Cerebellar cortex (tissue), 1 donor: ENCODE measurements at places on chromosomes 1 and 21.

DNA sequence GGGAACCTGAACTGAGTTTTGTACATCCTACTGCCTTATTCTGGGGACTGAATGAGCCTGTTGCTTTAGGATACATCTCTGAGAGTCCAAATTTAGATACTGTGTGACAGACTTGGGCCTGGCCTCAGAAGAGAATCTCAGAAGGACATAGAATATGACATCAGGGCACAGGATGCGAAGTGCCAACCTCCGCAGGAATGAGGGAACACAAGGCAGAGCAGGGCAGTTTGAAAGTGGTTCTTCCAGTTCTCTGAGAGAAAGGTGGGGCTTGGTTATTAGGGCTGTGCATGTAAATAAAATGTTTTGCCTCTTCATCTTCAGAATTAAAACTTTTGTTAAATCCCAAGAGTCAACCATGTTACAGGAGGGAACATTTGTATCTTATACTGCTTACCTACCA, 23.1 kb downstream of the TRAF5 start:
- no peak for DNase-seq

DNA sequence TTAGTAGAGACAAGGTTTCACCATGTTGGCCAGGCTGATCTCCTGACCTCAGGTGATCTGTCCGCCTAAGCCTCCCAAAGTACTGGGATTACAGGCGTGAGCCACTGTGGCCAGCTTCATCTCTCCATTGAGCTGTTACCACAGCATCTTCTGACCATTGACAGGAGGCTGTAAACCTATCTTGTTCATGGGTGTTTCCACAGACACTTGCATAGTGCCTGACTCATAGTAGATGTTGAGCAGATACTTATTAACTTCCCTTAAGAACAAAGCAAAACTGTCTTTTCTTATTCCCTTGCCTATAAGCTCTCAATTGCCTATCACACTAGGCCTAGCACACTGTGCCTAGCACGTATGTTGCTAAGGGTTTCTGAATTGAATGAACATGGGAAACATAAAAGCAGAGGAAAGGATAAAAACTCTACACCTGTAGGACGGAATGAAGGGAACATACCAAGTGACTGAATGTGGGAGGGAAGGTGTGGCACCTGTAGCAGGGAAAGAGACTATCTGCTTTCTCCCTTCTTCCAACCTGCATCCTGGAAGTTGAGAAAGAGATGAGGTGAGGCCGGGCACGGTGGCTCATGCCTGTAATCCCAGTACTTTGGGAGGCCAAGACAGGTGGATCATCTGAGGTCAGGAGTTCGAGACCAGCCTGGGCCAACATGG, 1.2 kb upstream of the C1orf54 start:
- no peak for DNase-seq

GRCh38 chr1:245615001-245615400, 460.2 kb downstream of the KIF26B start:
- DNase-seq: no peak

DNA sequence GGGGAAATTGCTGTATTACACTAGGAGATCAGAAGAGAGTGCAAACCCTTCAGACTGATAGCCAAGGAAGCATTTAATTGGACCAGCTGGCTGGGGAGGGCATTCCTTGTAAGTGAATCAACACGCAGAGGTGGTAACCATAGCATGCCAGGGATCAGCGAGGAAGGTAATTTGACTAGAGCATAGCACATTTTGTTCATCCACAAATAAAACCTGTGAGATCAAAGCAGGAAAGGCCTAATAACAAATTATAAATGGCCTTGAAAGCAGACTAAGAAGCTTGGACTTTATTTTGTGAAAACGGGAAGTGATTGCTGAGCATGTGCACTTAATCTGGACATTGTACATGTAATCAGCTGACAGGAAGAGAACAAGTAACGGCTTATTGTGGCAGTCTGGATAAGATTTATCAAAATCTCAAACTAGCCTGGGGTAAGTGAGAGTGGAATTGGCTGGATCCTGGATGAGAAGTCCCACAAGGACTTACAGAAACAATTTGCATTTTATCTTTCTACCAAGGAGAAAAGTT, 11.7 kb upstream of the CD55 start:
- peak; percentile 40 for DNase-seq

DNA sequence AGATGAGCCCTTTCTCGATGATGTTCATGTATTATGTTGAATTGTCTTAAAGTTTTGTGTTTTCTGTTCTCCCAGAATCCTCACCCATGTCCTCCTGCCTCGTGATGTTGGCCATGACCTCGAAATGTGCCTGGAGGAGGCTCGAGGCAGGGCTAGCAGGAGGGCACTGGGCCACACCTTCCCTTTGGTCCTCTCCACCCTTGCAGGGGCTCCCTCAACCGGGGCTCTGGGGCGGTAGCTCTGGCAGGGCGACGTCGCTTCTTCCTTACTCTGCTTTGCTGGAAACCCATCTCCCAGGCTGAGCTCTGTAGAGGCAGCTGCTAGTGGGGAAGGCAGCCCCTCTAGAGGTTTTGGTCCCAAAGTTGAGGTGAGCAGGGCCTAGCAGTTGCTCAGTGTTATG, 14.3 kb downstream of the TFF3 start:
- no peak for DNase-seq

DNA sequence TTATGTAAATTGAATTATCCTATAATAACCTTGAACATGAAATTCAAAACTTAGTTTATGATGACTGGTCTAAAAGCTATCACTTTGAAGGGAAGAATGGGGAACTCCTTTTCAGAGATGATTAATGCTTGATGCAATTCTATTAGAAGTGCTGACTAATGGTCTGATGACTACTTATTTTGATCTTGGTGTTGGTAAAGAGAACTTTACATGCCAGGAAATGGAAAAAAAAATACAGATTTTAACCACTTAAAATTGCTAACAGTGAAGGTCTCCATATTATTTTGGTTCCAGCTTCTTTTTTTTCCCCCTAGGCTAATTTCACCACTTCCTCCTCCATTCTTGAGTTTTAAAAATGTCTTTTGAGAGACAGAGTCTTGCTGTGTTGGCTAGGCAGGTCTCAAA, 22.9 kb downstream of the S1PR1 start:
- no peak for DNase-seq

DNA sequence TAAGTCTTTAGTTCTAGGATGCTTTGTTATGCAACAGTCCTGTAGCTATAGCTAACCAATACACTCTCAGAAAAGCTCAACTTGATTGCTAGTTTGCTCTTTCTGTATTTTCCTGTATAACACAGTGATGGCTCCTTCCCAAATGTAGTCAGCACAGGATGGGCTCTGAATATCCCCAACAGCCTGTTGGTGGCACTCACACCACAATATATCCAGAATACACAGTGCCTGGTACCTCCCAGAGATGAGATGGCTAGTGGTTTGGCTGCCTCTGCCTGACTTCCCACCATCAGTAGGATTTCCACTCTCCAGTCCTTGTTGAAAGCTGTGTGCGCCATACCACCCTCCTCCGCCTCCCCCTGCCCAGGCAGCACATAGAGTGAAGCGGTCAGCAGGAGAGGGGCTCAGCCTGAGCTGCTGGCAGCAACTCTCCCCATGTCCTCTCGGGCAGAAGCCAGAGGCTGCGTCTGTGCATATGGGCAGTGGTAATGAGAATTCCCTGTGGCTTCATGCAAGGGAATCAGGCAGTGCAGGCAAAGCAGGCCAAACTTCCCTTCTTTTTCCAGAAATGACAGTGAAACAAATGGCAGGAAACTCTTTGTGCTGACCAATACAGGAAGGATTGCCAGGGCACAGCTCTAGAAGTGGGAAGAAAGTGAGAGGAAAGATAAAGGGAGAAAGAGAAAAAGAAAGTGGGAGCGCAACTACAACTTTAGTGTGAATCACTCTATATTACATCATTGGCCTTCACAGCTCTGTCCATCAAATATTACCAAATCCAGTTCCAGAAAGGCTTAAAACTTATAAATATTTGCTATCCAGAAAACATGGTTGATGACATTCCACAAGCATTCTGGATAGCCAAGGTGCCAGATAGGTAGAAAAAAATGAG, 49.7 kb downstream of the LMX1A start:
- no peak for DNase-seq

GRCh38 chr1:175399795-175400194, 207.2 kb upstream of the KIAA0040 start:
- no peak for DNase-seq

DNA sequence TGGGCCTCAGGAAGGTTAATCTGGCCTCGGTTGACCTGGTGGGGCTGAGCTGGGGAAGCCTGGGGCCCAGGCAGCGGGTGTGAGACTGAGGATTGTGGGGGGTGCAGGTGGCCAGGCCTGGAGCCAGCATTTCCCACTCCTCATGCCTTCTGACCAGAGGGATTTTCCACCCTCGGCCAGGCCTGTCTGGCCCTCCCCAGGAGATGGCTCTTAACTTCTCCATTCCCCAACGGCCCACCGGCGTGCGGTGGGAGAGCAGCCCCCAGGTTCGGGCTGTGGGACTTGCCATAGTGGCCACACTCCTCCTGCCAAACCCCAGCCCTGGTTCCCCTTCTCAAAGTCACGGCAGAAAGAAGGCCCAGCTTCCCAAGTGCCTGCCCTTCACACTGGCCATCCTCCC, 126.5 kb upstream of the RUNX3 start:
- DNase-seq: no peak

DNA sequence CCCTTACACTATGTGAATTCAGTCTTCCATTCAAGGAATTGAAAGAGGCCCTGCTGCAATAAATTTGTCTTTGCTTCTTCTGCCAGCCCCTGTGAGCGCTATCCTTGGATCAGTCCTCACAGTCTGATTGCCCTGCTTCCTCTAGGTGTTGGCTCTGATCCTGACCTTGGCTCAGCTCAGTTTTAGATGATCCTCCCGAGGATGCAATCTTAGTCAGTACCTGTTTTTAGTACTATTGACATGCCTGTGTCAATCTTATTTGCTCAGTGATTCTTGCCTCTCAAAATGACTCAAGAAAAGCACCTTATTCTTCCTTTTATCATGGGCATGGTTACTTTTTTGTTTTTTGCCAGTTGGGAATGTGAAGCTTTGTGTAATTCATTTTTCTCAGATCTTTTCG, 101.4 kb upstream of the KCNK1 start:
- DNase-seq: peak; percentile 96

DNA sequence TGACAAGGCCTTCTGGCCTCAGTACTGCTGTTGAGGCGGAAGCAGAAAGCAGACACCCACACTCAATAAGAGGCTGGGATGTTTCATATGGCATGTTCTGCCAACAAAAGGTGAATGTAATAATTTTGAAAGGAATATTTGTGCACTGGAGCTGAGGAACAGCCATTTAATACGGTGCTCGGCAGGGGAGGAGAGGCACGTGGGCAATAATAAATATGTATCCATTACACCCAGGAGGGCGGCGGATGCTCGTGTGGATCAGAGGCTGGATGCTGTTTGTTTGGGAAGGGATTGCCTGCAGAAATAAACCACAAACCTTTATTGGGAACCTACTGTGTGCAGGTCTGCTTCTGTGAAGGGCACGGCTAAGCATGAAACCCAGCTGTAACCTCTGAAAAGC, 92.0 kb downstream of the VWA5B1 start:
- no peak for DNase-seq

DNA sequence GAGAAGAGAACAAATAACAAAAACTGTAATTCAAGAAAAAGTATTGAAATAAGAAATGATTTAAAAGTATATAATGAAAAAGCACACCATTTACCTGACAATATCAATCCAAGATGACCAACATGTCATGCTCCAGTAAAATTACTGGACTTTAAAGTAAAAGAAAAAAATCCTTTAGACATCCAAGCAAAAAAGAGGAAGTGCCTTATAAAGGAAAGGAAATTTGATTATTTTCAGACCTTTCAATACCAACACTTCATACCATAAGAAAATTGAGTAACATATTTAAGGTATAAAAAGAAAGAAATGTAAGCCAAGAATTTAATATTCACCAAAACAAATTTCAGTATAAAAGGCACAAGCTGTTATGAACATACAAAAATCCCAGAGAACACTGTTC, 46.2 kb upstream of the SSX2IP start:
- no peak for DNase-seq

GRCh38 chr1:19577036-19577435, 67.1 kb upstream of the NBL1 start:
- no peak for DNase-seq

GRCh38 chr1:203046984-203047630, 20.8 kb downstream of the PPFIA4 start:
- DNase-seq: no peak

DNA sequence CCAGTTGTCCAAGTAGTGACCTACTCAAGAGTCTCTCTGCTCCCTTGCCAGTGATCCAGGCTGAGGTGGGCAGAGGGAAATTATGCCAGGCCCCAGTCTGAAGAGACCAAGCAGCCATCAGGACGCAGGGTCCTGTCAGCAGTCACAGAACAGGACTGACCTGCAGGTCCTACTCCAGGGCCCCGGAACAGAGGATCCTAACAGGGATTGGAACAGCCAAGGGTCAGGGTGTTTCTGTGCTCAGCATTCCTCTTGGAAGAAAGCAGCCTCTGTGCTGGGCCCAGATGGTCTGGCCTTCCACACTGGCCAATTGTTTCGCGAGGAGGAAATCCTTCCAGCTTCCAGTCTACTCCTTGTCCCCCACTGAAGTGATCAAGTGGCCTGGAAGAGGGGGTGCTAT, 41.6 kb upstream of the USP1 start:
- DNase-seq: no peak

- no peak for DNase-seq
Observed at GRCh38 chr1:89198491-89199072, at the start of gene GBP4. Gene GBP4, minus strand, starts transcription at chr1:89198942. Its CDS starts 108 bp downstream, at chr1:89198834.

GRCh38 chr1:150006881-150007421, 3.6 kb downstream of the OTUD7B start:
- DNase-seq: no peak

GRCh38 chr1:28306301-28306949, 22.4 kb upstream of the MED18 start:
- no peak for DNase-seq

- no peak for DNase-seq
Observed at GRCh38 chr21:33412832-33413519, 9.8 kb downstream of the IFNGR2 start.

DNA sequence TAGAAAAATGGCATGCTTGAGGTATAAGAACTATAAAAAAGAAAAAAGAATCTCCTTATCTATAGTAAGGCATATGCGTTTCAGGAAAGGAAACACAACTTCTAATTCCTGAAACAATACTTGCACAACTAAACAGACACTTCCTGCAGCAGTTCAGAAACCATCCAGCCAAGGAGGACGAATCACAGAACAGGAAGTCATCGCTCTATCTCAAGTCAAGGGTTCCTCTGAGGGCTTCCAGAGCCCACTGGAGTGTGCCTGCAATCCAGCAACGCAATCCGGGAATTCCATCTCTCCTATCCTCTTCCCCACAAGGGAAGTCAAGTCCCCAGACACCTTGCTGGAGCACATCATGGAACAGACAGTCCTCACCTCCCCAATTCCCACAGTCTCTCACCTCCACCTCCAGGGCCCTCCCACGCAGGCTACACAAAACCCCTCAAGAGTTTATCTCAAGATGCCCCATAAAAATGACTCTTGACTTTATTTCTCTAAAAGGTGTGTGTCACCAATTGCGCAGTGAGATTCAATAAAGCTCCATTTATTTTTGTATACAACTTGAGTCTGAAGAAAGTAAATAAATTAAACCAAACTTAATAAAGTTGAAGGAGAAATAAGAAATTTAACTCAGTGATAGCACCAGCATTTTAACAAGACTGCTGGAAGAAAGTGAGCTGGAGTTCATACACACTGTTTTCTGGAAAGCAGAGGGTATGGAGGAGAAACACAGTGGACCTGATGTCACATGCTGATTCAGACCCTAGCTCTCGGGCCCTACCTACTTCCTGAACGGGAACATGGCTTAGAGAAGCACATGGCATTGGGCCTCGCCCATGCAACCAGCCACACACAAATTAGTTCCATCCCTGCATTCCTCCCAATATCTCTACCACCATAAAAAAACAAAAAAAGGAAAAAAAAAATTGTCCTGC, 39.9 kb downstream of the SIPA1L2 start:
- no peak for DNase-seq

- DNase-seq: no peak
Observed at GRCh38 chr21:46111193-46111571, 13.3 kb downstream of the COL6A2 start.
